ENCODE measurements at places on chromosomes 5 and 9. TPM values are rescaled to one million over a fixed set of nuclear protein-coding genes. Genes with fewer than 3 reads are reported as not detected.

GRCh38 chr9:97527626-97528528 lies 26.4 kb downstream of the TMOD1 start:
- no peak for DNase-seq

DNA sequence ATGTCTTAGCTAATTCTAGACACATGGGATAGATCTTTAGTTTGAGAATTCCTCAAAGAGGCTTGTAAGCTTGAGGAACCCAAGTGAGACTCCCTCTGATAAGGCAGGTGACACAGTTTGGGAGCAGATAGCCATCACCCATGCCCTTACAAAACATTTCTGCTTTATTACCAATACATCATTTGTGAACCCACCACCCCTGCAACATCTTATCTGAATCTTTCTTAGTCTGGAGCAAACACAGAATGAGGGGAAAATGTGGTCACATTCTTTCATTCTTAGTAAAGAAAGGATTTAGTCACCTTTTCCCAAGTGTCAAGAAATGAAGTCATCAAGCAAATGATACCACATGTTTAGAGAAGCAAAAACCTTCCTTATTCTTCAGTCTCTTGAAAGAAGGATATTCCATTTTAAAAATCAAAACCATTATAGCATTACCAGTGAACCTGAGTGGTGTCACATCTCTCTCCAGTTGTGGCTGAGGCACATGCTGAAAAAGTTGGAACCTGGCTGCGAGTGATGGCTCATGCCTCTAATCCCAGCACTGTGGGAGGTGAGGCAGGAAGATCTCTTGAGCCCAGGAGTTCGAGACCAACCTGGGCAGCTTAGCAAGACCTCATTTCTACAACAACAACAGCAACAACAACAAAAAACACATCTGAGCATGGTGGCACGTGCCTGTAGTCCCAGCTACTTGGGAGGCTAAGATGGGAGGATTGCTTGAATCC lies 65.9 kb downstream of the PRKACG start:
- DNase-seq: no peak

- no peak for DNase-seq
Observed at GRCh38 chr5:75552764-75553163, 41.1 kb downstream of the POLK start.

DNA sequence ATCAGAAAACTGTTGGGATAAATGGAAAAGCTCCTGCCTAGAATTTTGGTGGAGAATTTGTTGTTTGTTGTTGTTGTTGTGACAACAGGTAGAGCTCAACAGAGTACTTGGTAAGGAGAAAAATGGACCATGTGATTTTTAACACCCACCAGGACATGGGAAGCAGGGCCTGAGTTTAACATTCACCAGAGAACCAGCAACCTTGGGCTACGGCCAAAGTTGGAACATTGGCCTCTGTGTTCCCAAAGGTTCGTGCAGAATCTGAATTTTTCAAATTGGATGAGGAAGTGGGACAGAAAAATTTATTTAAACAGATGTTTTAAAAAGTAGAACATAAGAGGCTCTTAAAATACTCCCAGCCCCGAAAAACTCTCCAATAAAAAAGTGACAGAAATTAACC lies 127.0 kb downstream of the GNA14 start:
- DNase-seq: no peak

DNA sequence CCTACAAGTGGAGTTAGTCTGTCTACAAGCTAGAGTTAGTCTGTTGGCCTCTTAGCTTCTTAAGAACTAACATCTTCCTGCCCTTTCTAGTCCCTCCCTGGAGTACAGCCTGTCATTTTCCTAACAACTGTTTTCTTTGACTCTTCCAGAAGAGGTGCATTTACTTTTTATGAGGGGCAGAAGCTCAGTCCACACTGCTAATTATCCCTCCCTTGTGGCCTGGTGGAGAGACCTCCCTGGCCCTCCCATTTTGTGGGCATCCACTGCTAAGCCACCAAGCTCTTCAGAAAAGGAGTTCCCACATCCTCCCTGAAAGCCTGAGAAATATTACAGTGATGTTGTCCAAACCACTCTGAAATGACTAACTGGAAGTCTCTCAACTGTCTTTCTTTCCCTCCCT lies 8.0 kb downstream of the MAP1B start:
- no peak for DNase-seq

DNA sequence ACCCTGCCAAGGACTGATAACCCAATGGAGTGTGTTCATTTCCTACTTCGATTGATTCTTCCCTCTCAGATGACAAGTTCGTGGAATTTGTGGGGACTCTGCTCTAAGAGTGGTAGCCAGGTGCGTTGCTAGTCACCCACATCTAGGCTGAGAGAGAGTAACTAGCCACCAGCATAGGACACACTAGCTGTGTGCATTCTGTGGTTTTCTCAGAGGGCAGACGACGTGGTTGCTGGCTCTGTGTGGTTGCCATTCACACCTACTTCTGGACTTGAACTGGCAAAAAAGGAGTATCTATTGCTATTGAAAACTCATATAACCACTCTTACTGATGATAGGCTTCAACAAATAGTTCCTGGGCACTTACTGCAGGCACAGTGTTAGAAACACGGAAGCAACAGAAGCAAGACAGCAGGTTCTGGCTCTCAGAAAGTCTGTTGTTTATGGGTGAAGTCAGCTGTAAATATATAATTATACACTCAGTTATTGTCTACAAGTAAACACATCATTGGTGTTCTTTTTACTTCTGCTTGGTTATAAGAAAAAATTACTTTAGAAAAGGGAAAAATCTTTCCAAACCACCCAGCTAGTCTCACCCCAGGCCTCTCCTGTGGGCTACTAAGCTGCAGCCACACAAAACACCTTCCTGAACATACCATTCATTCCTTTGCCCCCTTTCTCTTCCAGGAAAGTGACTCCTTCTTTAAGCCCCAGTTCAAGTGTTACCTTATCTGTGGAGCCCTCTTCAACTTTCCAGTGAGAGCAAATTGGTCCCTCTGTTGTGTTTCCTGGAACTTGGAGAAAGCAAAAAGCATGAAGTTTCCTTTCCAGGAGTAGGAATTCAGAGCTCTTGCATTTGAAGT lies 151.1 kb upstream of the HAPLN1 start:
- no peak for DNase-seq

- DNase-seq: no peak
Observed at GRCh38 chr9:93479726-93480125, 26.3 kb upstream of the FAM120AOS start.

DNA sequence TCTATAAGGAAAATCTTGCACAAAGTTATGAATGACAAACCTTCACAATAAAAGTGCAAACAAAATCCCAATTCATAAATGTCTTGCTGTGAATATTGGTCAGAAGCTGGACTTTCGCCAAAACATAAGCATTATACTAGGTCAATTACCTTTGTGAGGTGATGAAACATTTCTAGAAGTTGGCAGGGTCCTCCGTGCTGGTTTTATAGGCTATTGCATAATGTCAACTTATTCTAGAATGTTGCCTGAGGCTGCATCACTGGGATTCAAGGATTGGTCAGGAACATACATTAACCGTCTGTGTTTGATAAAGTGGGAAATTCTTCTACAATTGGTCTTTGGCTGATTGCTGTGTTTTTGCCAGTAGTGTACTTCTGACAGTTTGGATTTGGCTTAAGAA lies 49.8 kb upstream of the PALM2AKAP2 start:
- DNase-seq: no peak

GRCh38 chr5:77426670-77427069 lies 65.4 kb downstream of the WDR41 start:
- no peak for DNase-seq

DNA sequence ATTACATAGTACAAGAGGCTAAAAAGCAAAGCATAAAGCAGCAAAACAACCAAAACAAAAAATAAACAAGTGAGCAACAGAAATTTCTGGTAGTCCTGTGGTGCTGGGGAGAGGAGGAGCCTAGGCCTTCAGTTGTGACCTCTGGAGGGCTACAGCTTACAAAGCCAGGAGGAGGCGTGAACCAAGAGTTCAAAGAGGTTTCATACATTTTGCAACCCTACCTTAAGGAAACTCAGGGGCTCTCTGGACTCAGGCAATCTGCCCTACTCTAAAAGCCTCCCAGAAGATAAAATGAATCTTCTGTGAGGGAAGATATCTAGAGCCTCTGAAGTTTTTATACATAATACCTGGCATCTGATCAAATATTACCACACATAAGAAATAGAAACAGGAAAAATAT lies 187.4 kb downstream of the AGTPBP1 start:
- DNase-seq: no peak

GRCh38 chr5:160272264-160272663 lies 40.1 kb downstream of the CCNJL start:
- no peak for DNase-seq

- no peak for DNase-seq
Observed at GRCh38 chr5:42950456-42951292, 89.4 kb downstream of the ANXA2R start.

PAPPA gene
- under 0.01 TPM for total RNA-seq

MUSK gene
- total RNA-seq: 0.16 TPM

TMEM174 gene
- total RNA-seq: not detected

MARVELD2 gene
- total RNA-seq: 0.78 TPM

IL4 gene
- not detected for total RNA-seq

NTRK2 gene
- total RNA-seq: 266 TPM

NR2F1-AS1 gene
- 109 TPM for total RNA-seq

CMYA5 gene
- total RNA-seq: 1.2 TPM

MORN5 gene
- 1.2 TPM for total RNA-seq
